ENCODE measurements at places on chromosomes 16 and 17. TPM values are rescaled to one million over a fixed set of nuclear protein-coding genes. Genes with fewer than 3 reads are reported as not detected.

GRCh38 chr16:84207879-84208278 lies 16.9 kb downstream of the ADAD2 start:
- DNase-seq: no peak

DNA sequence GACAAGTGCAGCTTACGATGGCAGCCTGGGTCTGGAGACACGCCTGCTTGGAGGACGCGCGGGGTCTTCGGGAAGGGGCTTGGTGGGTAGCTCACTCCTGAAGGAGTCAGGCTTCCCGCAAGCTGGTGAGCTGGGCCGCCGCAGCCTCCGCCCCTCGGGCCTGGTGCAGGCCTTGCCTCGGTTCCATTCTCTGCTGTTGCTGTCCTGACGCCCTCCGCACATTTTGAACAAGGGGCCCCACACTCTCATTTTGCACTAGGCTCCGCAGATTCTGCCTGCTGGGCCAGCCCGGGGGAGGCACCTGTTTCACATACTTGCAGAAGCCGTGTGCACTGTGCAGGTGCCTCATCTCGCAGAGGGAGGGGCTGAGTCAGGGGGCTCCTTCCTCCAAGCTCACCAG lies 31.9 kb upstream of the CBX4 start:
- DNase-seq: no peak

- DNase-seq: no peak
Measured at GRCh38 chr16:2799205-2799858, 1.1 kb downstream of the PRSS41 start.

Gene HOXB6
- 0.48 TPM for total RNA-seq

Gene ITPRIPL2
- not detected for total RNA-seq

DNA sequence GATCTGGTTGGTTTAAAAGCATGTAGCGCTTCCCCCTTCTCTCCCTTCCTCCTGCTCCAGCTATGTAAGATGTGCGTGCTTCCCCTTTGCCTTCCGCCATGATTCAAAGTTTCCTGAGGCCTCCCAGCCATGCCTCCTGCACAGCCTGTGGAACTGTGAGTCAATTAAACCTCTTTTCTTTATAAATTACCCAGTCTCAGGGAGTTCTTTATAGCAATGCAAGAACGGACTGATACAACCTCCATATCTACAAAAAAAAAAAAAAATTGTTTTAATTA lies 16.6 kb upstream of the PDXDC1 start:
- peak; percentile 45 for DNase-seq

GRCh38 chr16:57023541-57024249 lies 34.3 kb downstream of the NLRC5 start:
- DNase-seq: no peak

- no peak for DNase-seq
Measured at GRCh38 chr16:86508028-86508946, 2.0 kb upstream of the FOXF1 start.

Gene RPS2
- 3,837 TPM for total RNA-seq

- no peak for DNase-seq
Measured at GRCh38 chr17:4008082-4008435, 43.8 kb upstream of the ATP2A3 start.

DNA sequence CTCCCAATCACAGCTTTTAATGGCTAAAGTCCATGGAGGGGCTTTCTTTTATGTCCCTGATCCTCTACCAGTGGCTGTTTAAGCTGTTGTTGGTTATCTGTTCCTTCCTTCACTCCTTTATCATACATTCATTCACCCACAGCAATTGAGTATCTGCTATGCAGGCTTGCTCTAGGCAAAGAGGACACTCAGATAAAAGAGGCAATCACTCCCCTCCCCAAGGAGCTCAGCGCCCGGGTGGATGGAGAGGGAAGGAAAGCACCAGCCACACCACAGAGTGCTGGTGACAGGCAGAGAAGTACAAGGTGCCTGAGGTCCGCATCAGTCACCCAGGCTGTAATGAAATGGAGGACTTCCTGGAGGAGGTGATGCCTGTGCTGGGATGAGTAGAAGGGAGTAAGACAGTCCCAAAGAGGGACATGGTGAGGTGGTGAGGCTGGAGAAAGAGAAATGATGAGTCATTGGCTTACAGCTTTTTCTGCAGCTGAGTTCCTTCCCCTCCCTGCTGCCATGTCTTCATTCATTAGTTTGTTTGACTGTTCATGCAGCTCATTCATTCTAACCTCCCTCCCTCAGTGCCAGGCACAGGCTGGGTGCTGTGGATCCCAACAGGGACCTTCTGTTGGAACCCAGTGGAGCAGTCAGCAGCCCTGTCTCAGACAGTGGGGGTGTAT lies 12.8 kb upstream of the NGFR start:
- no peak for DNase-seq

DNA sequence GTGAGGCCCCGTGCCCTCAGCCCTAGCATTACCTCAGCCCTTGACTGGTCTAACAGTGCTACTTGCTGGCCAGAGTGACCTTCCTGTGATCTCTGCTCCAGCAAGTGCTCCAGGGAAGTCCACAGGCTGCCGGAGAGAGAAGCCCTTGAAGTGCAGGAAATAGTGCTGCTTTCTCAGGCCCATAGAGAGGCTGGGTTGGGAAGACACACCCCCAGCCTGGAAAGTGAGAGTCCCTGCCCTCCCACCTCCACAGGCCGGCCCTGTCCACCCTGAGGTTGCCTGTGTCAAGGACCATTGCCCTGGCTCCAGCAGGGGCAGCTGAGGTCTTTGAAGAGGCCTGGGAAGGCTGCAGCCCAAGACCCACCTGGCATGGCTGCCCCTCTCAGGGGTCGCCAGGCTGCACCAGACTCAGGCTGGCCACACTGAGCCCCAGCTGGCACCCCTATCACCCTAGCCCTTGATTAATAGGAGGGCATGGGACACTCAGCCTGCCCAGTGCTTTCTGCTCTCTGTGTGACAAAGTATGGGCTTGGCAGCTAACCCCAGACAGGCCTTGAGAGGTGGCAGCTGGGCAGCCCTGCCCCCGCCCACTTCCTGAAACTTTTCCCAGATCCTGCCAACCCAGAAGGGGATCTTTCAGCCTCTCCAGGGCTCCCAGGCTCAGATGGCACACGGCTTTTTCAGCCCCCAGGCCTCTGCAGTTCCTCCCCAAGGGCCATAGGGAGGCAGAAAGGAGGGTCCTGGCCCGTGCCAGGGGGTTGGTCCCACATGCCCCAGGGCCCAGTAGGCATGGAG lies 21.7 kb downstream of the ATP6V0D1 start:
- no peak for DNase-seq

All from Karpas-422 (cell line).